ENCODE measurements at places on chromosomes 3 and 15. TPM values are rescaled to one million over a fixed set of nuclear protein-coding genes. Genes with fewer than 3 reads are reported as not detected.

Gene ANKRD63
- not detected for total RNA-seq

Gene TOPAZ1
- total RNA-seq: not detected

Gene CD86
- 9.7 TPM for total RNA-seq

Gene GRIP2
- total RNA-seq: 3.7 TPM

Gene PARP9
- 29.8 TPM for total RNA-seq

Gene GPX1
- total RNA-seq: 212 TPM

Gene ARRDC4
- total RNA-seq: 37.9 TPM

Gene RETNLB
- not detected for total RNA-seq

DNA sequence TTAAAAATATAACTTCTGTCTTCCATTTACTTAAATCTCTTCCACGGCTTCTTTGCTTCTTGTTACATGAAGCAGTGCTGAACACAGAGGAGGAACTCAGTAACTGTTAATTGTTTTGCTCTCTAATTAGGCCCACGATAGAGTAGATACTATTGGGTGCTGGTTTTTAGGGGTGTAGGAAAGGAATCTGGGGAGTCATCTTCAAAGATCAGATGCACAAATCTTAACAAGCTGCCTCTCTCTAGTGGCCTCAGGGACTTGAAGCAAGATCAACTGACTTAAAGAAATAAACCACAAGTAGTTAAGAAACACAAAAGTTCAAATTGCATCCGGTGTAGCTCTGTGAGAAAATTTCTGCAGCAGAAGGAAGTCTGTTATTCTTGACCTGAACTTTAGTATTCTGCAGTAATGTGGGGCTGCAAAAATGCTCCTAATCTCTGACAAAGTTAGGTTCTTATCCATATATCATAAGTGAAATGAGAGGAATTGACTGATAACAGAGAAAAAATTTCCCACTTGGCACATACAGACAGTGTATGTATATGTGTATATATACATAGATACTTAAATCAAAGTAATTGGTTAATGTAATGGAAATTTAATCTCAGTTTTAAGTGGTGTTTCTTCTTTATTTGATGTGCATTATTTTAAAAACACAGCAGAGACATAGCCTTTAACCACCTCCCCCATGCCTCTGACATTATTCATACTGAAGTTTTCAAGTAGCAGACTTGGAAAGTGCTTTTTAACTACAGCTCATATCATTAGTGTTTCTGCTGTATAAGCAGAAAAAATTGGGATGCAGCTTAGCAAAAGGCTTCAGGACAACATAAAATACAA is 51.8 kb downstream of the CHST2 start:
- DNase-seq: no peak

DNA sequence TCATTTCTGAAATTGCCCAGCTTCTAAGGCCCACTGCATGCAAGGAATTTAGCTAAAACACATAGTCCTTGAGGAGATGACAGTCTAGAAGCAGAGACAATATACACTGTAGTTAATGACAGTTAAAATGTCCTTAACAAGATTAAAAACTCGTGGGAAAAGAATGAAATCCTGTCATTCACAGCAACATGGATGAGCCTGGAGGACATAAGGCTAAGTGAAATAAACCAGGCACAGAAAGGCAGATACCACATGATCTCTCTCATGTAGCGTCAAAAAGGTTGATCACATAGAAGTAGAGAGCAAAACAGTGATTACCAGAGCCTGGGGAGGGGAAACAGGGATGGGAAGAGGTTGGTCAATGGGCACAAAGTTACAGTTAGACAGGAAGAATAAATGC is 36.3 kb upstream of the GOLGA8J start:
- no peak for DNase-seq

GRCh38 chr15:90893175-90894090 is 9.1 kb downstream of the FES start:
- no peak for DNase-seq

DNA sequence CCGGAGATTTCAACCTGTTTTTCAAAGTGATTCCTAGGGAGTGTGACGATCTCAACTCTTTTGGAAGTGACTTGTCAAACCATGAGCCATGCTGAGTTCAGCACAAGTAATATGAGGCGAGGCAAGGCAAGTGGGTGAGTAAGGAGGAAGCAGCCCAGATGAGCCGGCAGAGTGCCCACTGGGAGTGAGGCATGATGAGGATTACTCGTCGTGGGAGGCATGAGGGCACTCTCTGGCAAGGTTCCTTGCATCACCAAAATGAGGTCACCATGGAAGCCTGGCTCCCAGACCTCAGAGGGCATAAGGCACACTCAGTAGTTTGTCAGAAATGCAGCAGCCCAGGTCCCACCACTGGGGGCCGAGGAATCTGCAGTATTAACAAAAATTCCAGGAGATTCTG is 636.1 kb downstream of the MAGI1 start:
- no peak for DNase-seq

DNA sequence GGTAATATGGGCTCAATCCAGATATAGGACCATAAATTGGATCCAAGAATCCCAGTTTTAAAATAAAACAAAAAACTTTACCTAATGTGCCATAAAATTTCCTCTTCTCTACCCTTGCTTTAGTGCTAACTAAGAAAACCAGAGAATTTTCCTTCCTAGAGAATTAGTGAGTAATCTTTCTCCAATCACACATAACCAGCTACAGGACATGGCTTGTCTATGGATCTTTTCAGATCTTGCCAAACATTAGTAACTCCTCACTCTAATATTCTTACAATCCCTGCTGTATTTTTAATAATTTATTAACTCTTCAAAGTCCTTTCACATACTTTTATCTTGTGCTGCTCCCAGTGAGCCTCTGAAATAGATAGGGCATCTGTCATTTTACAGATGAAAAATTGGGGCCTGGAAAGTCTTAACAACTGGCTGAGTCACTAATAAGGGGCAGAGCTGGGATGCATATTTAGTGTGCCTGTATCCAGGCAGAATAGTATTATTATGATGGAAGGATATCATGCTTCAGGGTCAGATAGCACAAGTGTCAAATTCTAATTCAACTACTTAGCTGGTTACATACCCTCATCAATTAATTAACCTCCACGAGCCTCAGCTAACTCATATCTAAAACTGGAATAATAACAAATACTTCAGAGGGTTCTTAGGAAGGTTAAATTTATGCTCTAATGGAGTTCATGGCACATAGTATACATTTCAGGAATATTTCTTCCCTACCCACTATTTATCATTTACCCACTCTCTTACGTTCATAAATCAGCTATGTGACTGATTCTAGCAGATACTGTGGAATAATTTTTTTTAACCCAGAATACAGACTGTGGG is 5.6 kb downstream of the ZBED2 start:
- no peak for DNase-seq

GRCh38 chr15:77487888-77488287 is 67.2 kb downstream of the HMG20A start:
- DNase-seq: no peak

DNA sequence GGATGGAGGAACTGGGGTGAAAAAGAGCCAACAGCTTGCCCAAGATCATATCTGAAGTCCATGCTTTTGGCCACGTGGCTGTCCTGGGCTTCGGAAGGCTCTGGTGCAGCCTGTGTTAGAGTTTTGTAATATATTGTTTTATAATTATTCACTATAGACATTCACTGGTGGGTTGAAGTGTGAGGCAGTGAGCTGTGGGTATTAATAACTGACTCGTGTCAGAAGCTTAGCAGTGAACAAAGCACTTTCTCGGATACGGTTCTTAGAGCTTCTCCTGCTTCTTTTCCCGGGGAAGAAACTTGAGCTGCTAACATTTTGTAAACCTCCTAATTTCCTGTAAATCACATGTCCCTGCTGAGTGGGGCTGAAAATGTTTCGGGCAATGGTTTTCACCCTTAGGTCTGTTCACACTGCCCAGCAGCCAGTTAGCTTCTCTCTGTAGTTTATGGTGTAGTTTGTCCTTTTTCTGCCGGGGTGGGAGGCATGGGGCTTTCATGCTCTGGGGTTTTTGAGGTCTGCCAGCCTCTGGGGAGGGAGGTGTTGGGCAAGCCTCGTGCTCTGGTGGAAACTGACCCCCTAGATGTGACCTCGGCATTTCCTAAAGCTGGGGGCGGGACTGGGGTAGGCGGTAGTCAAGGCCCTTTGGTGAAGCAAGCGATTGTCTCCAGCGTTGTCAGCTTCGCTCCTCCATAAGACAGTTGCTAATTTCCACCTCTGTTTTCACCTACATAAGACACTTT is 1.7 kb downstream of the MRAS start:
- peak; percentile 77 for DNase-seq

- no peak for DNase-seq
These were observed 61.3 kb downstream of the ERC2 start for GRCh38 chr3:56406826-56407515.

DNA sequence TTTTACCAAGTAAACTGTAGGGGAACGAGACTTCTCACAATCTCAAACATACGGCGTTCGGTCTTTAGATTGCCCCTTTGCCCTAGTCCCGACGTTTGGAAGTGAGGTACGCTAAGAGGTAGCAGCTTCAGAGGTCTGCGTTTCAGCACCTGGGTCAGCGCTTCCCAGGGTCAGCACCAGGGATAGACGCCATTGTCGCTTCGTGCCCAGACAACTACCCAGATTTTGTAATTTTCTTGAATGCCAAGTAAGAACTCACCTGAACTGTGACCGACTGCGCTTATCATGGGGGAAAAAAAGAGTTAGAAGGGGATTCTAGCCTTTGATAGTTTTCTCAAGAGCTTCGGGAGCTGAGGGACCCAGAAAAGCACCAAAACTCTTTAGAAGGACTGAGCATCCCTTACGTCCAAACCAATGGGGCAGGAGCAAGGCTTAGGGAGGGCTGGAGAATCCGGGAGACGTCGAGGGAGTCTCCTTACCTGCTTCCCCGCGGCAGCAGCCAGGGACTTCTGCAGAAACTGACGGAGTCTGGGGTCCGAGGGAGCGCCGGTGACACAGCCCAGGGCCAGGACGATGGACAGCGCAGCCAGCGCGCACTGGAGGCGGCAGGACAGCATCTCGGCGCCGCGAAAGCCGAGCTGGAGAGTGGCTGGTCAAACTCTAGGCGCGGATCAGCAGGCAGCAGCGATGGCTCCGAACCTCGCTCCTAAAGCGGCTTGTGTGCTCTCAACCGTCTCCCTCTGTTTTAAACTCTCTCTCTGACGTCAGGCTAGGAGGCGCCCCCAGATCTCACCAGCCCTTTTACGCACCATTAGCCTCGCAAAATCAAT is at the start of gene SST:
SST (minus strand) TSS at position 720 of the 830 bp plus-strand sequence; CDS start at position 617, 103 bp downstream.
- peak; percentile 82 for DNase-seq

DNA sequence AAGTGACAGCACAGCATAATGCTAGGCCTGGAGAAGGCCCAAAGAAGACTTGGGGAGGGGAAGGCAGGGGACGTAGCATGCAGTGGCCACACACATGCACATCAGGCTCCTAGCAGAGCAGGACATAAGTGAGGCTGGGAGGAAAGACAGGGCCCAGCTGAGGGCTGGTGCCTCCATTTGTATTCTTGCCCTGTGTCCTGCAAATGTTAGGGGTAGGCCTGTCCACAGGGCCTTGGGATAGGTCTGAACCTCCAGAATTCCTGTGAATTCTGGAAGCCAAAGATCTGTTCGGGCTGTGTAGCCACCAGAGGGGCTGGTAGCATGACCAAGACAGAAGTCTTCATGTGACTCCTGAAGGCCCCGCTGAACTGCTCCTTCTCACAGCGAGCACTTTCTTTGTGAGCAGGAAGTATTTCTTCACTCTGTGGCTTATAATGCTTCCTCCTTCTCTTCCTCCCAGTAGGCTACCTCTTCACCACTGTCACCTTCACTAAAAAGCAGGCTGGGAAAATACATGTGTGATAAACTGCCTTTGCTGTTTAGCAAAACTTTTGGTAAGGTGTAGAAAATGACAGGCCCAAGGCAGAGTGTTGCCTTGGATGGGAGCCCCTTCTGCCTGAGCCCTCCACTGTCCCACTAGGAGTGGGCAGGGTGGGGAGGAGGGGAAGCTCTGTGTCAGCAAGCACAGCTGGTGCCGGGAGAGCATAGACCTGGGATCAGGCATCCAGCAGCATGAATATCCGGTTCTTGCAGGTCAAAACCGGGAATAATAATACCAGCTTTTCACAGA is 8.4 kb downstream of the CERS3 start:
- no peak for DNase-seq

GRCh38 chr3:108089579-108089978 is 1.3 kb downstream of the CD47 start:
- DNase-seq: no peak

DNA sequence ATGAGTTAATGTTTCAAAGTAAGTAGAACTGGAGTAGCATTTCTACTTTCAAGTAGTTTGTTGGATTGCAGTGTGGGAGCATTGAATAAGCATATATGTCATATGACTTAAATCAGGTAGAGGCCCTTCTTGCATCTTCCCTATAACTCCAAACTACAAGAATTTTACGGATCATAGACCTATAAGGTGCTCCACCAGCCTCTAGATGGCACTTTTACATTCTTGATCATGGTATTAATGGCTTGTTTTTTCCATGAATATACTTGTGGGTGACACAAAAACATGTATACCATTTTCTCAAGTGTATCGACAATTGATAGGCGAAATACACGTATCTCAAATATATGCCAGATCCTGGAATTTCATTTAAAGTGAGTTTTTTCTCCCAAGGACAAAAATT is 311.1 kb downstream of the ZPLD1 start:
- DNase-seq: no peak

GRCh38 chr15:74793135-74794028 is 11.5 kb downstream of the CSK start:
- DNase-seq: no peak

DNA sequence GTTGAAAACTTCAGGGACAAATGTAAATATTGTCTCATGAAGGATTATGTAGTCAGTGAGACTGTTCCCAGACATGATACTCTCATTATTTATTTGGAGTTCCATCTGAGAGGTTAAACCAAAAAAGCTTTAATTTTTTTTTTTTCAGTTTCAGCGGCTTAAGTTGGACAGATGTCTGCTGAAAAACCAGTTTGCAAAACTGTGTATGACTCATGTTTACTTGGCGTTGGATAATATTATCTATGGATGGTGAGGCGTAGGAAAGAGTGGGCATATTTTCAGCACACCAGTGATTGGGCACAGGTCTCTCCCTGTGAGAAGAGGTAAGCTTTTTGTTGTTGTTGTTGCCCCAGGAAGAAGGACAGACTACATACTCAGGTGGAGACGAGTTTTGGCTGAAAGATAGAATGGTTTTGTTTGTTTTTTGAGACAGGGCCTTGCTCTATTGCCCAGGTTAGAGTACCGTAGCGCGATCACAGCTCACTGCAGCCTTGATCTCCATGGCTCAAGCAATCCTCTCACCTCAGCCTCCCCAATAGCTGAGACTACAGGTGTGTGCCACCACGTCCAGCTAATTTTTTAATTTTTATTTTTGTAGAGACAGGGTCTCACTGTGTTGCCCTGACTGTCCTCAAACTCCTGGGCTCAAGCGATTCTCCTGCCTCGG is 16.4 kb upstream of the ANXA2 start:
- no peak for DNase-seq

DNA sequence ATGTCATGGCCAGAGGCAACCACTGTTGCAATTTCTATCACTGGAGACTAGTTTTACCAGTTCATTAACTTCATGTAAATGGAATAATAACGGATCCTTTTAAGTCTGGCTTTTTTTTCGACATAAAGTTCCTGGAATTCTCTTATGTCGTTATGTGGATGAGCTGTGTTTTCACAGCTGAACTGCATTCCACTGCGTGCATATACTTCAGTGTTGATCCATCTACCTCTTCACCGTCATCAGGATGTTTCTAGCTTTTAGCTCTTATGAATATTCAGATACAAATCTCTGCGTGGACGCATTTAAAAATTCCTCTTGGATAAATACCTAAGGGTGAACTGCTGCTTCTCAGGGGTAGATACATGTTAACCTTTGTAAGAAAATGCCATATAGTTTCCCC is 15.6 kb upstream of the CYFIP1 start:
- DNase-seq: no peak

- no peak for DNase-seq
These were observed 13.0 kb downstream of the ZBED2 start for GRCh38 chr3:111582120-111582474.

GRCh38 chr15:57301307-57301706 is 75.0 kb upstream of the CGNL1 start:
- DNase-seq: no peak

All from posterior vena cava (tissue), 2 donors.